ENCODE measurements at places on chromosomes 11 and 22.

DNA sequence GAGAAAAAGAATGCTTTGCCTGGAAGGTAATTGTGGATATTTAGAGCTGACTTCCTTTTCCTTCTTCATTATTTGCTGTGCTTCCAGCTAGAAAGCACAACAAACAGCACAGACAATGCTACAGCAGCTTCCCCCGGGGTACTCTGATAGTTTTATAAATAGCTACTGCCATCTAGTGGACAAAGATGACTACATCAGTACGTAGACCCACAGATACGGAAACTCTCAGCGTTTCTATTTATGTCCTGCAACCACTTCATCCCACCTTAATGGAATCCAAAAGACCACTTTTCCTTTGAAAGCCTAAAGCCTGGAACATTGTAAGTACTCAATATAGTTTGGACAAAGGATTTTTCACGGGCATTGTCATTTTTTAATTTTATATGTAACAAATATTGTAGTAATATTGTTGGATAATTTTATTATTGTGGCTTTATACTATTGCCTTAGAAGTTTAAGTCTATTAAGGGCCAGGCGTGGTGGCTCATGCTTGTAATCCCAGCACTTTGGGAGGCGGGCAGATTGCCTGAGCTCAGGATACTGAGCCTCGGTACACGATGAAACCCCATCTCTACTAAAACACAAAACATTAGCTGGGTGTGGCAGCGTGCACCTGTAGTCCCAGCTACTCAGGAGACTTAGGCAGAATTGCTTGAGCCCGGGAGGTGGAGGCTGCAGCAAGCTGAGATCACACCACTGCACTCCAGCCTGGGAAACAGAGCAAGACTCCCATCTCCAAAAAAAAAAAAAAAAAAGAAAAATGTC, 7.5 kb downstream of the HSPA8 start:
- peak; percentile 76 for DNase-seq

DNA sequence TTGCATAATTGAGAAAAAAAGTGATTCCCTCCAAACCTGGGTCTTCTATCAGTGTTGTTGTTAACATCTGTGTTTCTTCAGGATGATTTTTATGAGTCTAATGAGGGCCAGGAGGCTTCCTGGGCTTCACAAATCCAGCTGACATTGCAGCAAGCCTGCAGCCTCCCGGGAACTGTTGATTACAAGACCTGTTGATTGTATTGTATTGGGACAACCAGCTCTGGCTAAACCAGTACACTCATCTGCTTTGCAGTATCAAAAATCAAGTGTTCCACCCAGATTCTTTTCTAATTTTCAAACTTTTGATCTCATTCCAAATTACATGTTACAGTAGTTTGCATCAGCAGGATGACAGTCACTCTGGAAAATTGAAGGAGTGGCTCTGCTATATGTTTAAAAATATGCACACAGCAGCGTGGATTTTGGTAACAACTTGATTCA, 16.1 kb upstream of the PRSS23 start:
- DNase-seq = no peak

GRCh38 chr22:42964994-42965699, 49.8 kb downstream of the PACSIN2 start:
- DNase-seq = no peak

- DNase-seq = peak; percentile 83
Observed at GRCh38 chr11:59754859-59755700, at the start of gene STX3. STX3 (plus strand) TSS chr11:59755376; CDS start chr11:59755606, 230 bp downstream.

Measured in activated CD8-positive, alpha-beta memory T cell treated with anti-CD3 and anti-CD28 coated beads, Interleukin-2, amount 50 U/mL, for 48 hours (primary cell).